ENCODE measurements at places on chromosomes 4 and X.

DNA sequence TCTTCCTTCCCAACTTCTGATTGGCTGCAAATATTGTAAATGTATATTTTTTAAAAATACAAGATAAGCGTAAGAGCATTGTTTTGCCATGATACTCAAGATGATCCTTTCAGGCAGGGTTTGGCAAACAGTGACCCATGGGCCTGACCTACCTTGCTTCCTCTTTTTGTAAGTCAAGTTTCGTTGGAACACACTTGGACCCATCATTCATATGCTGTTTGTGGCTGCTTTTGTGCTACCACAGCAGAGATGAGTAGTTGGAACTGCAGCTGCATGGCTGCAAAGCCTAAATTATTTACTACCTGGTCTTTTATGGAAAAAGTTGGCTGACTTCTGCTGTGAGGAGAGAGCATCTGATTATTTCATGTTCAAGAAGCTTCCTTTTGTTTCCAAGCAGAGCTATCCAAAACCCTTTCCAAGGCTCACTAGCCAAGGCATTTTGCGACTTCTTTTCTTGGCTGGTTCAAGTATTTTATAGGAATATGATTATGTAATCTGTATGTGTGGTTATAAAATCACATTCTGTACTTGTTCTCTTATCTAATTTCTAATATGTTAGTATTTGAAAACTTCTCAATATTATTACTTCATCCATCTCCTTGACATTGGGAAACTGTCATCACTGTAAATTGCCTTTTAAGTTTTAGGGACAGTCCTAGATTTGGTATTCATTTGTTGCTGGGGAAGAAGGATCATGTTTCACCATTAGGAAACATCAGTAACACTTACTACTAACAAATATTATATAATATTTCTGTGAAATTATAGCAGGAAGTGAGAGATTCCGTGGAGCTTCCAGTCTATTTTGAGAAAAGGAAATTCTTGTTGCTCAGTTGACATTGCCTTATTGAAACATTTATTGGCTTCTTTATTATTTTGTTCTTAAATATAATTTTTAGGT is 109.2 kb downstream of the ARHGAP10 start:
- DNase-seq: no peak

DNA sequence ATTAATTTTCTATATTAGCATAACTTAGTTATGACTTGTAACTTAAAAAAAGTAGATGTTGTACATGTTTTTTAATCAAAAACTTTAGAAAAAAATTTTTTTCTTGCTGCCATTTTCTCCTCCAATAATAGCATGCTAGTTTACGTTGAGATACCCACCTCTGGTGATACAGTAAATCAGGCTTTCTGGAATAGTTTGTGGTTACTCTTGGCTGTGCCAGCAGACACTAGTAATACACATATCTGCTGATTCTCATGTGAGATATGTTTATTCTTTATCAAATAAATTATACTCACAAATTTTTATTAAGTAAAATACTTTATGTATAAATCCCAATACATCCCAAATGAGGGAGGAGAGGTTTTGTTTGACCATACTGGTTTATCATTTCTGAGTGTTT is 117.3 kb downstream of the KLHL8 start:
- no peak for DNase-seq

DNA sequence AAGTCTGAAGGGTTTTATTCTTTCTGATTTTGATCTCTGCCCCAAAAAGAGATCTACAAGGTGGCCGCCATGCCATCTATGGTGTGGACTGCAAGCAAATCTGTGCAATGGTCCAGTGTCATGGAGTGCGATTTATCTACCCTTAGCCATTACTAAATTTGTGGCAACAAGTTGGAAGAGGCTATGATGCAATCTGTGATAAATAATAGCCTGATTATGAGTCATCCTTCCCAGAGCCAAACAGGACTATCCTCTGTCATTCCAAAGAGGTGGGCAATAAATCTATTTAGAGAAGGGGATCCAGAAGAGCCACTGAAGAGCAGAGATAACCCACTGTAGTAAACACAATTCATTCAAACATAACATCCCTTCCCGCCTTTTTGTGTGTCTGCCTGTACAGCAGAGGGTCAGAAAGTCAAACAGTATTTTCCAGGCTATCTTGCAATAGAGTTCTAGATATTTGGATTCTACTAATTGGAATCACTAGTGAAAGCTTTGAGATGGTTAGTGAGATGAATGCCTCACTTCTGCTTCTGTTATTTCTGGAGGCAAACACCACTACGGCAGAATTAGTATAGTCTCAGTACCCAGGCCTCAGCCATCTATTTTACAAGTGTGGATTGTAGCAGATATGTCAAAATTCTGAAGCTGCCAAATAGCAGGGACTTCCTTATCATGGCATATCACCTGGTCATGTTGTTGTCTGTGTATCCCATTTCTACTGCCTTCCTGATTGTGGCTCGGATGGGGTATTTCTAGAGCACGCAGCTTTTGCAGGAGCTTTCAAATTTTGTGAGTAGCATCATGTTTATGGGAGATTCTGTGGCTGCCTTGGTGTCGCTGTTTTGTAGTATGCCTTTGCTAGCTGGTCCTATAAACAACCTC is 192.0 kb downstream of the SMIM20 start:
- no peak for DNase-seq

DNA sequence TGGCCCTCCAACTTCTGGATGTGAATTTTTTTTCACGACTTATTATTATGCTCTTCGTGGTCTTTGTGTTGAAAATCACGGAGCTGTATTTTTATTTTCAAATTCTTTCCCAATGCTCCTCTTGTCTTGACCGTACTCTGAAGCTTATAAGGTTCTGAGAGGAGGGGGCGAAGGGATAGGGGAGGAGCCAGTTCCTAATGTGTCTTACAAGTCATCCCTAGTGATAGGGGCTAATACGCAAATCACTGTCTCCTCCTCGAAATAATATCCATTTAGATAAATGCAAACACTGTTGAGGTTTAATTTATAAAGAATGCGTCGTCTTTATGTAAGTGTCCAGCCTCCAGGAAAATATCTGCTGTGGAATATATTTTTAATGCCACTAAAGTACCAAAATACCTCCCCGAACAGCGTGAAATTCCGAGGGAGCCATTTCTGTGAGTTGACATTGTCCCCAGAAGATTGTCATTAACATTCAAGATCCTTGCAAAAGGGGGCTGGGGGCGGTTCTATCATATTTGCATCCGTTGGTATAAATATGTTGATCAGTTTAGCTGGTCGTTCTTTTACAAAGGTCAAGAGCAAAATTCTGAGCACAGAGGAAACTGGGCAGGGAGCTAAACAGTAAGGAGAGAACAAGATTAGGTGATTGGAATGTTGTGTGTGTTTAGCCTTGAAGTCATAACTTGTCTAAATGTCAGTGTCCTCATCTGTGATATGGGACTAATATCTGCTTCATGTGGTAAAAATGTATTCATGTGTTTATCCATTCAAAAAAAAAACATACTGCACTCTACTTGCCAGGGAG is 3.7 kb upstream of the FAT1 start:
- DNase-seq: no peak

GRCh38 chrX:68238568-68238967 is 194.7 kb downstream of the OPHN1 start:
- DNase-seq: no peak

- DNase-seq: no peak
Measured at GRCh38 chr4:66575008-66575696, 904.9 kb upstream of the EPHA5 start.

- no peak for DNase-seq
Measured at GRCh38 chrX:7247346-7247745, 99.4 kb upstream of the PUDP start.

GRCh38 chrX:56764975-56765791 is 36.1 kb downstream of the NBDY start:
- no peak for DNase-seq
